ENCODE measurements at places on chromosomes 12 and 14.

GRCh38 chr12:93989949-93990348, 158.4 kb upstream of the PLXNC1 start:
- no peak for DNase-seq

DNA sequence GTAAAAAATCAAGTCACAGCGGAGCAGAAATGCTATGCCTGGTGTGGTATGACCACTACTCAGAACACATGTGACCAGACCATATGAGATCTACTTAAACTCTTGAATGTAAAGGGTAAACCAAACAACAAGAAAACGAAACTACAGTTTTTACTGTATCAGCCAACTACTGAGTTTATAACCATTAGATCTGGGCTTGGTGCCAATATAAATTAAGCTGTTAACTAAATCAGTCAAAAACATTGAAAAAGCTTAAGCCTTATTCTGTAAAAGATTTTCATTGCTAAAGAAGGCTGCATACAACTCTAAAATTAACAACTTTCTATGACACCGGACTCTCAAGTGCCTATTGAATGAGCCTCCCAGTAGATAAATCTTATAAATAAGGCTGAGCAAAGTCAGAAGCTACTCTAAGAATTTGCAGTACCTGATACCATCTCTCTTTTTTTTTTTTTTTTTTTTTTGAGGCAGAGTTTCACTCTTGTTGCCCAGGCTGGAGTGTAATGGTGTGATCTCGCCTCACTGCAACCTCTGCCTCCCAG, 35.4 kb downstream of the SPTLC2 start:
- DNase-seq = no peak

DNA sequence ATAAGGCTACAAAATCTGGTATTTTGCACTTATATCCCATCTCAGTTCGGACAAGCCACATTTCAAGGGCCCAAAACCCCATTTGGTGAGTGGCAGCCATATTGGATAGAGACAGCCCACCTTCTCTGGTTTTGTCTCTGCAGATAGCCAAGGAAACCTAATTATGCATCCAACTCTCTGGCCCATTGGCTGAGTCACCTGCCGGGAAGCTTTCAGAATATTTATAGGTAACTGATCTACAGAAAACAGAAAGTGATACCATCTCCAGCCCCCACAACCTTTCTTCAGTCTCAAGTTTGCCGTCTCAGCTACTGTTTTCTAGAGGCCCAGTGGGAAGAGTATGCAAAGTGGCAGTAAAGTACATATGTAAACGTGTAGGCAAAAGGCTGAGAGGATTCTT, 33.7 kb upstream of the PPP1CC start:
- no peak for DNase-seq

GRCh38 chr12:52058631-52059361, 7.6 kb downstream of the NR4A1 start:
- DNase-seq = no peak

DNA sequence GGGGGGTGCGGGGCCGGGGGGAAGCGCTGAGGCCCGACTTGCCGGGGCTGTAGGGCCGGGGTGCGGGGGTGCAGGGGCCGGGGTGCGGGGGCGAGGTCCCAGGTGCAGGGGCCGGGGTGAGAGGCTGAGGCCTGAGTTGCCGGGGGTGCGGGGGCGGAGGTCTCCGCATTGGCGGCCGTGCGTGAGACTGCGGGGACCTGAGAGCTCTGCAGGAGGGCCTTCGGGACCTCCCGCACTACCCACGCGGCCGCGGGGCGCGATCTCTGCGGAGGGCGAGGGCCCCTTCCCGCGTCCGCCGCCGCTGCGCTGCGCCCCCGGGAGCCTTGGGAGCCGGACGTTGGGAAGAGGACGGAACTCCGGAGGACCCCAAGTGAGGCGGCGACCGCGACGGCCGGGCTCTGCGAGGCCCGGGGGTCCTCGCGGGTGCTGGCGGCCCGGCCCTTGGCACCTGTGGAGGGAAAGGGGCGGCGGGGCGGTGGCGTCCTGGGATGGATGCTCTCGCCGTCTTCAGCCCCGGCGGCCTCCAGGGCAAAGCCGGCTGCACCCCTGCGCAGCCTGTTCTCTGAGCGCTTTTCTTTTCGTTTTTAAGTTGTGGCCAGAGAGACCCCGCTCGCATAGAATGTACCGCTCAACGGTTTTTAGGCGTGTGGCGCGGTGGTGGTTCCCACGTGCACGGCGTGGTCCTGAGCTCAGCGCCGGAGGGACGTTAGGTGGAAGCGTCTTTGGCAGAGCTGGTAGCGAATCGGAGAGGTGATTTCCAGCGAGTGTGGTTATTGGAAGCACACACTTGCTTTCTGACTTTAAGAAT, 1.3 kb downstream of the PIWIL1 start:
- no peak for DNase-seq

Data from HuH-7 (cell line).